ENCODE measurements at places on chromosomes 2 and 18.
A peak's percentile ranks its signal among the peaks of the same experiment; 100 is the strongest.

DNA sequence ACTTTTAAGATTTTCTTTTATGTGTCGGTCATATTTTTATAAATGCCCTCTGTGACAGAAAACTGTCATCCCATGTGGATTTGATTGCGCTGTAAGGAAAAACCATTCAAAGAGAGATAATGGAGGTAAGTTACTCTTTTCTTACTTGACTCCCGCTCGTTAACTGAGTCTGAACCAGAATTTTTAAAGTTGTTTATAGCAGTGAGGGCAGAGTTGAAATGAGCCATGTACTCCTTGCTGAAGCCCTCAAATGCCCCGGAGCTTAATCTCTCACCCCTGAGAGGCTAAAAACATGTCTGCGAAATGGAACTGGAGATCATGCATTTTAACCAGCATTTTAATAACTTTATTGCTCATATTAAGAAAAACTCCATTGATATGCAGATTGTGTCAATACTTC, 320.0 kb upstream of the SOX11 start:
- DNase-seq: no peak

GRCh38 chr2:204401114-204401513, 144.2 kb upstream of the PARD3B start:
- no peak for DNase-seq

DNA sequence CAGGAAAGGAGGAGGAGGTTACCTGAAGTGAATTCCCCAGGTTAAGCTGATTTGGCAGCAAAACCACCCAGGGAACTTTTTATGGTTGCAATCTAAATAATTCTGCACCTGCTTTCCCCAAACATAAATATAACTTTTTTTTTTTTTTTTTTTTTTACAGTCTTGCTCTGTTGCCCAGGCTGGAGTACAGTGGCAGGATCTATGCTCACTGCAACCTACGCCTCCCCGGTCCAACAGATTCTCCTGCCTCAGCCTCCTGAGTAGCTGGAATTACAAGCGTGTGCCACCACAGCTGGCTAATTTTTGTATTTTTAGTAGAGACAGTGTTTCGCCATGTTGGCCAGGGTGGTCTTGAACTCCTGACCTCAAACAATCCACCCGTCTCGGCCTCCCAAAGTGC, 16.1 kb upstream of the PPP1CB start:
- DNase-seq: no peak

DNA sequence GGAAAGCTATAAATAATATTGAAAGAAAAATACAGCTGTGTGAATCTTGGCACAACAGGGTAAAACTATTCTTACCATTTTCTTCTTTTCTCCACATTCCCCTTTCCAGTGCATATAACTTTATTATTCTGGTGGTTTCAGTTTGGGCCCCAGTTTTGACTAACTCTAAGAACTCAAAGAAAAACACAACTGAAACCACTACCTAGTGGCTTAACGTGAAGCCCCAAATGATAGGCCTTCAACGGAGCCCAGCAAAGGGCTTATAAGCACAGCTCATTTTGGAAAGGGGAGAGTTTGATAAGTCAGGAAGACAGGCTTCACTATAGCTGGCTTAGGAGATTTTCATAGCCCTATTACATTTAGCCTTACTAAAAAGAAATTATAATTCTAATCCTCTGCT, 62.4 kb downstream of the PPP1R1C start:
- DNase-seq: no peak

DNA sequence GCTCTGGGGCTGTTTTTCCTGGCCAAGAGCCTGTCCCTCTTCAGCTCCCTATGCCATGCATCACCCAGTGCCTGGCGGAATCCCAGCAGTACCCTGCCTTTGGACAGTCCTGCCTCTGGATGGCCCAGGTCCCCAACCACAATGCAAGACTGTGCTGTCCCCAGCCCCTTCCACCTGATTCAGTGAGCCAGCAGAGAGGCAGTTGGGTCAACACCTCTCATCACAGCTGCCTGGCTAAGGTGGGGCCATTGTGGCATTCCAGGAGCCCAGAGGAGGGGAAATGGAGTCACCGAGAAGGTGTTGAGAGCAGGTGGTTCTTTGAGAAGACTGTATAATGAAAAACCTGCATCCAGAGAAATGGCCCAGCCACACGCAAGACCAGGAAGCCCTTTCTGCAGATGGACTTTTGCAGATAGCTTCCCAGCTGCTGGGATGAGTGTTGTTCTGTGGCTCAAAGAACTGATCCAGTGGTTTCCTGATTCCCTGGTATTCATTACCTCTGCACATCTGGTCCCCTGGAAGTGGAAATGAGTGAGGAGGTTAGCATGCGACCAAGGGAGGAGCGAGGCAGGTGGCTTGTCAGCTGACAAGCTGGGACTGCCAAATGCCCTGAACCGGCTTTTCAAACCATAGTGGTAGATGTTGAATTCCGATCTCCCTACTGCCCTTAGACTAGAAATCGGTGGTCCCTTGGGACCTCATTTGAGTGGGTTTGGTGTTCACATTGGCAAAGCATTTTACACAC, 1.7 kb upstream of the ASPRV1 start:
- no peak for DNase-seq

- DNase-seq: peak; percentile 79
Measured at GRCh38 chr2:25312958-25313710, 28.6 kb downstream of the DNMT3A start.

DNA sequence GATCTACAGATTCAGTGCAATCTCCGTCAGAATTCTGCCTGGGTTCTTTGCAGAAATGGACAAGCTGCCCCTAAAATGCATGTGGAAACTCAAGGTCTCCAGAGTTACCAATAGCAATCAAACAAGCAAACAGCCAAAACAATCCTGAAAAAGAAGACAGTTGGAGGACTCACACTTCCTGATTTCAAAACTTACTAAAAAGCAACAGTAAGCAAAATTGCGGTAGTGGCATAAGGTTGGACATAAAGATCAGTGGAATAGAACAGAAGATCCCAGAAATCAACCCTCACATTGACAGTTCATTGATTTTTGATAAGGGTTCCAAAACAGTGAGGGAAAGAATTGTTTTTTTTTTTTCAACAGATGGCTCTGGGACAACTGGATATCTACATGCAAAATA, 59.7 kb downstream of the NPPC start:
- no peak for DNase-seq

DNA sequence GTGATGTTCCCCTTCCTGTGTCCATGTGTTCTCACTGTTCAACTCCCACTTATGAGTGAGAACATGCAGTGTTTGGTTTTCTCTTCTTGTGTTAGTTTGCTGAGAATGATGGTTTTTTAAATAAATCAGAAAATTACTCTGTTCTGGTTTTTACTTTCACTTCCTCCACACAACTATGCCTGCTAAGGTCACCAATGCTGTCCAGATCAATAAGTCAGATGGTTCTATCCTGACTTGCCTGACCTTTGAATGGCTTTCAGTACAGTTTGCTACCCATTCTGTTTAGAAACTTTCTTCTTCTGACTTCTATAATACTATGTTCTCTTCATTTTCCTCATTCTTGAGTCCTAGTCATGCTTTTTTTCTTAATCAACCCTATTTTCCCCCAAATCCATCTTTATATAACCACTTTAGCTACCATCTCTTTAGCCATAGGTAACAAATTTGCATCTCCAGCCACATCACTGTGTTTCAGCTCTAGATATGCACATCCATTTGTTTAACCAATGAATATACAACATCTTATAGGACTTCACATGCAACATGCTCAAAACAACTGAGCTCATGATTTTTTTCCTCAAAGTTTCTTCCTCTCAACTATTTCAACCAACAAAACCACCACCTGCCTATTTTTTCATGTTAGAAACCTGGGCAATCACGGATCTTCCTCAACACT, 58.8 kb upstream of the SLC38A11 start:
- DNase-seq: no peak

DNA sequence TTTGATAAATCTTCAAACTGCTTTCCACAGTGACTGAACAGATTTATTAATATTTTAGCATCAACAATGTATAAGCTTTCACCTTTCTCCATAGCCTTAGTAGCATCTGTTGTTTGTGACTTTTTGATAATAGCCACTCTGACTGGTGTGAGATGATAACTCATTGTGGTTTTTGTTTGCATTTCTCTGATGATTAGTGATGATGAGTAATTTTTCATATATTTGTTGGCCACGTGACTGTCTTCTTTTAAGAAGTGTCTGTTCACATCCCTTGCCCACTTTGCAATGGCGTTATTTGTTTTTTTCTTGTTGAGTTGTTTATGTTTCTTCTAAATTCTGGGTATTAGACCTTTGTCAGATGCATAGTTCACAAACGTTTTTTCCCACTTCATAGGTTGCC, 952.9 kb downstream of the TRIB2 start:
- no peak for DNase-seq

- DNase-seq: no peak
Measured at GRCh38 chr2:150425121-150425955, 62.1 kb downstream of the RND3 start.

DNA sequence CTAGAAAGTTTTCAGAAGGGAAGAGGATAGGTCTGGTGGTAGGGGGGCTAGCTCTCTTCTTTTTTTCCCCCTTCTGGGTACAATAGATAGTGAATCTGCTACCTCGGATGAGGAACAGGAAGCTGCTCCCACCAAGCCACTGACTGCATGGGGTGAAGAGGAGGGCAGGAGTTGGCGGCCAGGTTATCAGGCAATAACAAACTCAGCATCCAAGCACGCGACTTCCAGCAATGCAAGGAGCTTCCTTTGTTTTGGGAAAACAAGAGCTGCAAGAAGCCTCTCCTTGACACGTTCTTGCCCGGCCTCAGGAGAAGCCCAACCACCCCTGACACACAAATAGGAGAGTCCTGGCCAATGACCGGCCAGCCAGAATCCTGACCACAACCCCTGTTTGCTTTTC, 32.2 kb downstream of the NHEJ1 start:
- DNase-seq: no peak

GRCh38 chr2:69453475-69454129, 16.4 kb upstream of the NFU1 start:
- DNase-seq: no peak

GRCh38 chr2:219419331-219420197, 1.4 kb downstream of the DES start:
- no peak for DNase-seq

DNA sequence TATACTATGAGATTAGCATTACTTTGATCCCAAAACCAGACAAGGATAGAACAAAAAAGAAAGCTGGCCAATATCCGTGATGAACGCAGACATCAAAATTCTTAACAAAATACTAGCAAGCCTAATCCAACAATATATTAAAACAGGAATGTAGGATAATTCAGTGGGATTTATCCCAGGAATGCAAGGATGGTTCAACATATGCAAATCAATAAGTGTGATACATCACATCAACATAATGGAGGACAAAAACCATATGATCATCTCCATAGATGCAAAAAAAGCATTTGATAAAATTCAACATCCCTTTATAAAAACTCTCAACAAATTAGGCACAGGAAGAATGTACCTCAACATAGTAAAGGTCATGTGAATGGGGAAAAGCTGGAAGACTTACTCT, 158.5 kb downstream of the KCNE4 start:
- DNase-seq: no peak

DNA sequence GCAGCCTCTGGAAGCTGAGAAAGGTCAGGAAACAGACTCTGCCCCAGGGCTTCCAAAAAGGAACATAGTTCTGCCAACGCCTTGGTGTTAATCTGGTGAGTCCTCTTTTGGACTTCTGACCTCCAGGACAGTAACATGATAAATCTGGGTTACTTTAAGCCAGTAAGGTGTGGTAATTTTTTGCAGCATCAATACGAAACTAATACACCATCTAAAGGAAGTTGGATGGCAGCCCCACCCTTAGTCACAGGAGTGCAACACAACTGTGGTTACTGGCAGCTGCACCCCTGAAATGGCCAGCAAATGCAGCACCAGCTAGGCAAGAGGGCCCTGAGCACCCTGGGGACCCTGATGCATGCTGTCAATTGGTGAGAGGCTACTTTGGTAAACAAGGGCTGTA, 25.8 kb downstream of the CREG2 start:
- no peak for DNase-seq

DNA sequence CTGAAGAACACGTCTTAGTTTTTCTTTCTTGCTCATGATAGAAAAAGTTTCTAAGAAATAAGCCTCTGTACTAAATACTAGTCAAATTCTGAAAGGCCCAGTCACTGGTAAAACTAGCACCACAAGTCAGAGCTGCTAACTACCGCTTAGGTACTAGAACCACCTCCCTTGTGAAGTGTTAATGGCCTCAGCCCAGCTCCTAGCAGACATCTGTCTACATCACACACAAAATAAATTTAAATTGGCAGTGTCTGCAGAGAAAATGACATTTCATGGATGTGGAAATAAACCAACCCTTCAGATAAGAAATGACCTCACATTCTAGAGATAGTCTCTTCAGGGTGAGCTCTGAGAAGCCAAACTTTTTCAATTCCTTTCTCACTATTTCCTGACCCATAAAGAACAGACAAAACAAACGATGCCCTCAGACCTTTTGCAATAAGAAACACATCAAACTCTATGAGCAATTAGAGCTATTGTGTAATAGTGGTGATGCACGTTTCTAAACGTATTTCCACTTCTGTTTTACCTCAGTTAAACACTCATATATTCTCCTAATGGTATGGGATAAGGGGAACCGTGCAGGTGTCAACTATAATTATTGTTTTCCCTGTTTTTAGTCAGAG, 70.3 kb upstream of the DSG1 start:
- DNase-seq: no peak

GRCh38 chr2:54597153-54597848, 126.2 kb upstream of the EML6 start:
- peak; percentile 64 for DNase-seq

DNA sequence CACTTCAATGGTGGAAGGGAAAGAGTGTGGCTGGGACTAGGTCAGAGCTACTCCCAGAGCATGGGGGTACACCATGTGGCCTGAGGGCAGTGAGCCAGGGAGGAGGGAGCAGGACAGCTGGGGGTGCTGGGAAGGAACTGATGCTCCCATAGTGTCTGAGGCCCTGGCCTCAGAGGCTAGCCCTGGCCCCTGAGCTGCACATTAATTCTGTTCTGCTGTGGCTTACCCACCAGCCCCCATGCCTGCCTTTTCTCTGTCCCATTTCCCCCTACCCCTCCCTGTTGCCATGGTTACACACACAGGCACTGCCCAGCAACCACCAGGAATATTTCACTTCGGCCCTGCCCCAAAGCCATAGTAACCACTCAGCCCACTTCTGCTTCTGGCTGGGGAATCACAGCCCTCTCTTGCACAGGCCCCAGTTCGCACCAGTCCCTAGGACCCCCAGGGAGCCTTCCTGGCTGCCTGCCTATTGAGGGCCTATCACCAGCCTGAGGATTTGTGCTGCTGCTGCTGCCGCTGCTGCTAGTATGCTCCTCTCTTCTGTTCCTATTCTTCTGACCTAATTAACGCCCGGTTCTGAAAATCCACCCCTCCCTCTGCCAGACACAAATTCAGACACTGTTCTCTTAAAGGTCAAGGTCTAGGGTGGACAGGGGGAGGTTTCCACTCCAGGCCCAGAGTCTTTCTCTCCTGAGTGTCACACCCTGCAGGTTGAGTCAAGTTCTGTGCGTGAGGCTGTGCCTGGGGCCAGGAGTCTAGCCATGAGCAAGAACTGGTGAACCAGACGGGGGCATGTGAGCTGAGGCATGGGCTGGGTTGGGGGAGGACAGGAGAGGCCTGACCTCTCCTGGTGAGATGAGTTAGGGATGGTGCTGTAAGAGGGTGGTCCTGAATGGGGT, 87.1 kb upstream of the MCFD2 start:
- DNase-seq: no peak

- no peak for DNase-seq
Measured at GRCh38 chr18:22503803-22504202, 86.1 kb upstream of the CTAGE1 start.

GRCh38 chr2:86065512-86065911, 40.2 kb downstream of the POLR1A start:
- DNase-seq: no peak

- DNase-seq: no peak
Measured at GRCh38 chr2:42659609-42660008, 91.2 kb downstream of the MTA3 start.

GRCh38 chr18:75360215-75360614, 67.3 kb downstream of the SMIM21 start:
- no peak for DNase-seq

All from activated CD8-positive, alpha-beta memory T cell treated with anti-CD3 and anti-CD28 coated beads for 24 hours (primary cell).